Stimulated activated memory B cell treated with anti-CD40 and anti-IgM and Interleukin-4, amounts not matched to agents 10 μg/mL and 1 μg/mL and 100 μg/mL, for 72 hours (primary cell): ENCODE measurements at places on chromosomes 13 and 19.

DNA sequence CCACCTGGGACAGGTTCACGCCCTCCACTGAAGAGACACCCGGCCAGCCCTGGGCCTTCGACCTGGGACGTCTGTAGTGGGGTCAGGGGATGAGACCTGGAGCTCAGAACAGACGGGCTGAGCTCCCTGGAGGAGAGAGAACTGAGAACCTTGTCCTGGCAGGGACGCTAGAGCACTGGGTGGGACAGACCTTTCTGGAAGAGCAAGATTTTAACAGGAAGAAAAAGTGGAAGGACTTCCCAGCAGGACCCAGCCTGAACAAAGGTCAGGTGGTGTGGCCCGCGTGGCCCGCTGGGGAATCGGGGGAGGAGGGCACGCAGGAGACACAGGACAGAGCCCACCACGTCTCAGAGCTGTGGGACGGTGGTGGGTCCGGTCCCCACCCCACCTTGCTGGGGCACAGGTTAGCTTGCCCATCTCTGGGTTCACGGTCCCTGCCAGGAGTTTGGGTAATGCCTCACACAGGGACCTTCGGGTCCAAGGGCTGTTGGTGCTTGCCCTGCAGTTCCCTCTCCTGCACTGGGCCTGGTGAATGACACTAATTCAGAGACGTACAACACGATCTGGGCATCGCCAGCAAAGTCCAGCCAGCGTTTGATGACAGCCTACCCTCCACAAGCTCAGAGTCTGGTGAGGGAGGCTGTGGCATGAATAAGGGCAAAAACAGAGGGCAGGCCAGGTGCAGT is 1.2 kb upstream of the EFNA2 start:
- no peak for ATAC-seq
- H3K27me3 ChIP-seq: peaks cover 65% of the 10 kb centered on the region
- peaks cover 32% of the 10 kb centered on the region for H3K4me1 ChIP-seq

DNA sequence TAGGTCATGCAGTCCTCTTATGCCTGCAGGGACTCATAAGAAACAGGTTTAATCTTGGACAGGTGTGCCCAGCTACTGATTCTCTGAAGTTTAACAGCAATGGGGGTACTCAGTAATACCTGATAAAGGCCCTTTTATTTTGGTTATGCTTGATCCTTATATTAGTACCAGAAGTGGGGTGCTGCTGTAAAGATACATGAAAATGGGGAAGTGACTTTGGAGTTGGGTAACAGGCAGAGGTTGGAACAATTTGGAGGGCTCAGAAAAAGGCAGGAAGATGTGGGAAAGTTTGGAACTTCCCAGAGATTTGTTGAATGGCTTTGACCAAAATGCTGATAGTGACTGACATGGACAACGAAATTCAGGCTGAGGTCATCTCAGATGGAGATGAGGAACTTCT is 14.6 kb upstream of the TMTC4 start:
- peaks cover 6% of the 10 kb centered on the region for H3K36me3 ChIP-seq
- H3K4me1 ChIP-seq: peaks cover 8% of the 10 kb centered on the region
- ATAC-seq: no peak
- H3K27me3 ChIP-seq: peaks cover 21% of the 10 kb centered on the region

DNA sequence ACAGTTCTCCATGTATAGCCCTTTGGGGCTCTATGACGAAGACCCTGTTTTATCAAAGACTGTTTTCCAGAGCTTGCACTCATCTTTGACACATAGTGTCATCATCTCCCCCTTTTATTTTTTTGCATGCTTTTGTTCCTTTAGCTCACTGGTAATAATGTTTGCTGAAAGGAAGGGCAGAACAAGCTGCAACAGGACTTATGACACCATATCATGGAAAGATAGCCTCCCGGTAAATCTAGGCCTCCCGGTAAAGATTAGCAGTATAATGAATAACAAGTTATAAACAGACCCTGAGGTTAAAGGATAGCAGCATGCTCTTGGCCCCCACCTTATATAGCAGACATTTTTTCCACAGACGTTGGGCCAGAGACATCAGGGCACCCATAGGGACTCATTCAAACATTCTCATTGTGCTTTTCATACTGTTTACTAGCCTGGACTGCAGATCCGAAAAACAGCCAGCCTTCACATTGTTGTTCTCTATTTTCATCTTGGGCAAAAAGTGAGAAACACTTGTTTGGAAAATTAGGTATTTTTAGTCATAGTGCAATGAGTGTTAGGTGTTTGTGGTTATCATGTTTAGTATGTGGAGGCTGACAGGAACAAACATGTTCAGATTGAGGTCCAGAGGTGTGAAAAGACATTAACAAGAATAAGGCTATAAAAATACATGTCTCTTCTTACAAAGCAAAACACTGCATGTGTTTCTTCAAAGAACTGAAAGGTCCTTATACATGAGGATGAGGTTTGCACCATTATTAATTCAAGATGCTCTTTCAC is 136.9 kb upstream of the SPRY2 start:
- H3K36me3 ChIP-seq: no peaks in the 10 kb centered on the region
- no peak overlapping the region for H3K27ac ChIP-seq
- H3K27me3 ChIP-seq: no peaks in the 10 kb centered on the region
- no peak overlapping the region for H3K4me3 ChIP-seq
- no peak for ATAC-seq

DNA sequence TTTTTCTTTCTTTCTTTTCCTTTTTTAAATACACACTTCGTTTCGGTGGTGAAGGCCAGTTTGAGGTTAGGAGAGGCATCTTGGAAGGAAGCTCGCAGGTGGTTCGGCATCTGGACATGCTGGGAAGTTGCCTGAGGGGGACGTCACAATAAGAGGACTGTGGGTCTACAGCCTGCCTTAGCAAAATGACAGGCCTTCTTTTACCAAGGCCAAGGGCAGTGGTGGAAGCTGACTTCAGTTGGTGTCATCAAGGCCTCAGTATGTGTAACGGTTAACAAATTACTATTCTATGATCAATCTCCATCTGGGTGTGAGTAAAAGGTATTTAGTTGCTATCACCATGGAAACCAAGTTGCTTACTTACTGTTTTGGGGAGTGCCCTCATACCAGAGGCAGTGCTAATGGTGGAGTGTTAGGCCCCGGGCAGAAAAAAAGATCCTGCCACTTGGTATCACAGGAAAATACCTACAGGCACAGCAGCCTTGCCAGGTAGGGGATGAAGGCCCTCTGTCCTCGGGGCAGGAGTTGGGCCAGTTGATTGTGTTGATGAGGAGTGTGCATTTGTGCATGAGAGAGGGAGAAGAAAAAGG is 10.3 kb downstream of the ACTN4 start:
- peaks cover 62% of the 10 kb centered on the region for H3K4me1 ChIP-seq
- H3K36me3 ChIP-seq: peaks cover 22% of the 10 kb centered on the region
- H3K27me3 ChIP-seq: no peaks in the 10 kb centered on the region
- no peak overlapping the region for H3K4me3 ChIP-seq

GRCh38 chr13:97364031-97364430 is 69.9 kb upstream of the RAP2A start:
- ATAC-seq: no peak
- no peaks in the 10 kb centered on the region for H3K27me3 ChIP-seq
- H3K27ac ChIP-seq: no peak overlapping the region
- H3K4me1 ChIP-seq: peaks cover 20% of the 10 kb centered on the region

- H3K27ac ChIP-seq: peak overlapping the region; percentile 97
- ATAC-seq: peak; percentile 17
- peaks cover 23% of the 10 kb centered on the region for H3K36me3 ChIP-seq
- peaks cover 50% of the 10 kb centered on the region for H3K4me1 ChIP-seq
- H3K27me3 ChIP-seq: no peaks in the 10 kb centered on the region
Measured at GRCh38 chr19:58385891-58386575, 1.0 kb upstream of the RPS5 start.

DNA sequence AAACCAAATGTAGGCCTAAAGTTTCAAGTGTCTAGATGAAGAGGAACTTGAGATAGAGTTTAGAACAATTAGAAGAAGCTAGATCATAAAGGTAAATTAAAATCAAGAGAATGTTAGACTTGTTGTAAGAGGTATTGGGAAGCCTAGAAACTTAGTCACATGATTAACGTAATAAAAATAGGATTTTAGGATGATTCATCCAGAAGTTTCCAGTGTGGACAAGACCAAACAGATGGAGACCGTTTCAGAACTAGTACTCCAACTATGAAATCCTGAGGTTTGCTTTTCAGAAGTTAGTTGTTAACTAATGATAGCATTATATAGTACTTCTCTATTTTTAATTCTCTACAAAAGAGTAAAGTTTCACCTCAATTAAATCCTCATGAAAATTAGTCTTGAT is 104.9 kb downstream of the MZT1 start:
- ATAC-seq: no peak
- no peaks in the 10 kb centered on the region for H3K36me3 ChIP-seq
- no peaks in the 10 kb centered on the region for H3K27me3 ChIP-seq
- H3K27ac ChIP-seq: no peak overlapping the region
- H3K4me3 ChIP-seq: no peak overlapping the region
- H3K4me1 ChIP-seq: no peaks in the 10 kb centered on the region

DNA sequence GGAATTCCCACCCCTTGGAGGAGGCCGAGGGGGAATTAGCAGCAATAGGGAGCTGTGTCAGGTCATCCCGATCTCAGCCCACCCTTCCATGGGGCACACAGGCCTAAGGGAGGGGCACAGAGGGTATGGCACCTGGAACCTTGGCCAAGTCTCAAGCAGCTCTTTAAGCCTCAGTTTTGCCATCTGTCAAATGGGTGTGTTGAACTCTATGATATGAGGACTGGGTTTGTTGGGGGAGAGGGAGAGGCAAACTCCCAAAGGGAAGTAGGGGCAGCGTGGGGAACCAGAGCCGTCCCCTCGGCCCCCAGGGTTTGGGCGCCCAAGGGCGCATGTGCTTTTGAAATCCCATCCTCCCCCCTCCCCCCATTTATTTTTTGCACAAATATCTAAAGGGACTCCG is 49.7 kb downstream of the COLGALT1 start:
- peaks cover 39% of the 10 kb centered on the region for H3K27me3 ChIP-seq
- H3K27ac ChIP-seq: no peak overlapping the region
- peaks cover 21% of the 10 kb centered on the region for H3K4me1 ChIP-seq
- H3K36me3 ChIP-seq: no peaks in the 10 kb centered on the region

DNA sequence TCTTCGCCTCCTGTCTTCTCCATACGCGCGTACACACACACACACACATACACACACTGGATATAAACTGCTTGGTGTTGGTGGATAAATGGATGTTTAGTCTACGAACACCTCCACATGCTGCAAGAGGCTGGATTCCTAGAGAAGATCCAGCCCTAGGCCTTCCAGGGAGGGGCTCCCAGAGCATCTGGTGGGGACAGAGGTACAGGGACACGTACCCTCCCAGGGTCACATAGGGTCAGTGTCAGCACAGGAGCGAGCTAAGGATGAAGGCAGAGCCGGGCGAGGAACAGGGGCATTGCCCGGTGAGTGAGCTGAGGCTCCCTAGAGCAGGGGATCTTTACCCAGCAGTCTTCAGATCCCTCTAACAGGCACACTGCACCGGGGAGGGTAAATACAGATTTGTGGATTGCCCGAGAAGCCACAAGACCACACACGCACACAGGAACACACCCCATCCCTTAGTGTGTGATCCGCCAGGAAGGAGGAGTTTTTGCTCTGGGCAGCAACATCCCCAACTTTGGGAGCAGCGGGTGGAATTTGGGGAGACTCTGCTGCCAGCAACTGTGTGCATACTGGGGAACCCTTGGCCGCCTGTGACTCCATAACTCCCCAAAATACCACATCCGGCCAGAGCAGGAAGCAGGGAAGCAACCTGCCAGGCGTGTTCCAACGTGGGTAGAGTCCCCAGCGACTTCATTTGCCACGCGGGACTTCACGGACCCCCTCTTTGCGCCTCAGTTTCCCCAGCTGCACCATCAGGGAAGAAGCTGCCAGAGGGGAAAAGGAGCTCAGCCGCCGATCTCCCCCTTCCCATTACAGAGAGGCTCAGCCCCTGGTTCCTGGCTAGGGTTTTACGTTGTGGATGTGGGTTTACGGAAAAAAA is 5.8 kb upstream of the TLE2 start:
- ATAC-seq: no peak
- H3K4me1 ChIP-seq: peaks cover 29% of the 10 kb centered on the region
- H3K4me3 ChIP-seq: peak overlapping the region; percentile 89

DNA sequence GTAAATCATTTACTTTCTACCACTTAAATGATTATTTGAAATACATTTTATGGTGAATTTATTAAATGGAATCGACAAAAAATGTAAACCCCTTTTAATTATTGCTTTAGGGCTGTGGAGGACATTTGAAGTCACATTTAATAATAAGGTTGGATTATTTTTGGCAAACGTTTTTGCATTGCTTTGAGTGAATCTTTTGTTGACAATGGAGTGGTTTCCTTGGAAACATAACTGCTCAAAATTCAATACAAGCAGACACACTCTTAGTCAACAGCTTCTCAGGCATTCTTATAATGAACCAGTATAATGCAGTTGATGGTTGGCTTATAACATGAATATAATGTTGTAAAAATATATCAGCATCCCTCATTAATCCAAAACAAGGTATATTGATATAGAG is 104.7 kb downstream of the DCLK1 start:
- H3K27me3 ChIP-seq: no peaks in the 10 kb centered on the region
- H3K27ac ChIP-seq: no peak overlapping the region

- no peak for ATAC-seq
- H3K4me3 ChIP-seq: no peak overlapping the region
- H3K27ac ChIP-seq: no peak overlapping the region
- H3K27me3 ChIP-seq: no peaks in the 10 kb centered on the region
Measured at GRCh38 chr13:30353060-30353459, 45.7 kb upstream of the KATNAL1 start.

GRCh38 chr13:27751953-27752532 is 40.2 kb upstream of the GSX1 start:
- no peak for ATAC-seq
- no peak overlapping the region for H3K27ac ChIP-seq
- H3K4me1 ChIP-seq: peaks cover 6% of the 10 kb centered on the region
- no peaks in the 10 kb centered on the region for H3K36me3 ChIP-seq

- peaks cover 22% of the 10 kb centered on the region for H3K4me1 ChIP-seq
- ATAC-seq: no peak
- peaks cover 56% of the 10 kb centered on the region for H3K27me3 ChIP-seq
- peaks cover 4% of the 10 kb centered on the region for H3K36me3 ChIP-seq
Measured at GRCh38 chr19:38400361-38400760, 2.5 kb upstream of the FAM98C start.

GRCh38 chr19:2550431-2551171 is 74.7 kb downstream of the GADD45B start:
- peaks cover 5% of the 10 kb centered on the region for H3K36me3 ChIP-seq
- peaks cover 56% of the 10 kb centered on the region for H3K4me1 ChIP-seq
- ATAC-seq: no peak
- H3K27ac ChIP-seq: no peak overlapping the region
- H3K4me3 ChIP-seq: no peak overlapping the region

- H3K27ac ChIP-seq: no peak overlapping the region
- peaks cover 18% of the 10 kb centered on the region for H3K4me1 ChIP-seq
- H3K36me3 ChIP-seq: no peaks in the 10 kb centered on the region
- ATAC-seq: no peak
Measured at GRCh38 chr13:30908416-30908980, 2.4 kb downstream of the MEDAG start.

DNA sequence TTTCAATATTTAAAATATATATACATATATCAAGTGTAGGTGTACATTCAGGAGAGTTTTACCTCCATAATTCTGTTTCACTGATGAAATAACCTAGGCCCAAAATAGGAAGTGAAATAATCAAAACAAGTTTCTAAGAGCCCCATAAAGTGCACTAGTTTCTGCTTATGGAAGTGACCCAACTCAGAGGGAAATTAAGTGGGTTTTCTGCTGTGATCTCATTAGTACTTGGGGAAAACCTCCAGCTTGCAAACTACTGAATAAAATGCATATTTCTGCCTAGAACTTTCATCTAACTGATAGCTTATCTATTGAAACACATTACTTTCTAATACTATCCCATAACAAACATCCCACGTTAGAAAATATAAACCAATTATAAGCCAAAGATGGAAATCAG is 45.4 kb upstream of the MIR17HG start:
- H3K4me3 ChIP-seq: no peak overlapping the region
- H3K27me3 ChIP-seq: no peaks in the 10 kb centered on the region
- H3K4me1 ChIP-seq: no peaks in the 10 kb centered on the region
- peaks cover 6% of the 10 kb centered on the region for H3K36me3 ChIP-seq
- no peak overlapping the region for H3K27ac ChIP-seq
